RWPE1 (cell line): ENCODE measurements at places on chromosomes 4 and X.

GRCh38 chrX:20382518-20383297 lies 116.0 kb upstream of the RPS6KA3 start:
- DNase-seq = peak; percentile 8

- DNase-seq = peak; percentile 49
Observed at GRCh38 chrX:131841496-131842437, 181.3 kb upstream of the STK26 start.

DNA sequence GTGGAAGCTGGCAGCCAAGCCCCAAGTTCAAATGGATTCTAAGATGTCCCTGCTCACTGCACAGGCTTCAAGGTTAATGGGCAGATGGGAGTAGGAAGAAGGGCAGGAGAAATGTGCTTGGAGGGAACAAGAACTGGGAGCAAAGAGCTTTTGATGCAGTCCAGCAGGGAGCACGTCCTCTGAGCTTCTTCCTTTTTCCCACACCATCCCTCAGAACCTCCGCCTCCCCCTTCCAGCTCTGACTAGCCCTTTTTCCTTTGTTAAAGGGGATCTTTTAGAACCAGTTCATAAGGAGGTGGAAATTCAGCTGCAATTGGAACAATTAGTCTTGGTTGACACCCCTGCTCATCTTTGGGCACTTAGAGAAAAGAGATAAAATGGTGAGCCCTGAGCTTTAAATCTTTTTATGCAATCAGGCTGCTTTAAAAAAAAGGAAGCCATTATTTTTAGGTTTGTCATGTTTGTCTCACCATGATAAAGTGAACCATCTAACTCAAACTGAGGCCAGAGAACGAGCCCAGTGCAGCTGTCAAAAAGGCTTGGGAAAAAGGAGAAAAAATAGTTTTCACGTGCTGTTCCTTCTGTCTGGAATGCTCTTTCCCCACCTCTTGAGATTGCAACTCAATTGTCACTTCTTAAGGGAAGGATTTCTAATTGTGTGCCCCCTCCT lies 135.8 kb upstream of the IL1RAPL2 start:
- DNase-seq = no peak

DNA sequence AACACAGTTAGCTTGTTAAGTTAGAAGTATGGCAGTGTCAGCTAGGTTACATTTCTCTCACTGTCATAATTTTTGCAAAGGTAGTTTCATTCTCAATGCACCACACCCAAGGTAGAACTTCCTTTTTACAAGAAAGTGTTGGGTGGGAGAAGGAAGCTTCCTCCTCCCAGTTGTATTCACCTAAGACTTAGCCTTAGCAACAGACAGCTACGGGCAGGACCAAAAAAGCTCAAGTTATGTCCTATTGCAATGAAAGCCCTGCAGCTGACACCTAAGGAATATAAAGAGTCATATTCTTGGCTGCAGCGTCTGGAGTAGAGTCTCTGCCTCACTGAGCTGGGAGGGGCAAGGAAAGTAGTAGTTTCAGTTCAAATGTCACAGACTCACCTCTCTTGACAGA lies 25.1 kb upstream of the PRDM8 start:
- no peak for DNase-seq

GRCh38 chr4:166174717-166175490 lies 301.9 kb downstream of the TLL1 start:
- no peak for DNase-seq

- DNase-seq = no peak
Observed at GRCh38 chrX:103758555-103758954, 18.1 kb upstream of the PLP1 start.

GRCh38 chr4:127782275-127783025 lies at the start of gene HSPA4L:
HSPA4L (plus strand) TSS chr4:127782322; CDS start chr4:127782551, 229 bp downstream.
- DNase-seq = peak; percentile 26

GRCh38 chrX:107654566-107654871 lies 26.2 kb downstream of the PRPS1 start:
- DNase-seq = no peak

GRCh38 chrX:97016106-97016505 lies 132.4 kb downstream of the RPA4 start:
- DNase-seq = no peak

GRCh38 chr4:110869862-110870572 lies 247.1 kb upstream of the PITX2 start:
- no peak for DNase-seq

- DNase-seq = no peak
Observed at GRCh38 chr4:19167311-19167710, 1084.4 kb upstream of the SLIT2 start.

DNA sequence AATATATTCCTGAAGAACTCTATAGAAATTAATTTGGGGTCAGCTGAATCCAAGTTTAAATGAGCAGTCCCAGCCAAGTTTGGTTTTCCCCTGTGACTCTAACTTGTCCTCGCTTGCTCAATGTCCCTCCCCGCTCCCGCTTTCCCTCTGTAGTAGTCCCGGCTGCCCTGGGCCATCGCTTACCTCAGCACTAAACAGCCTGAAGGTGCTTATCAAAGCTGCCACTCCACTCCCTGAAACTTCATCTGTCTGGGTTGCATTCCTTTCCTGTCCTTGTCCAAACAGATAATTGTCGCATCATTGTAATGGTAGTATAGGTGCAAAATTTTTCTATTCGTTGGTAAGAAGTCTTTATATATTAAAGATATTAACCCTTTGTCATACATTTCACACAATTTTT lies 12.8 kb downstream of the SLC25A43 start:
- no peak for DNase-seq

DNA sequence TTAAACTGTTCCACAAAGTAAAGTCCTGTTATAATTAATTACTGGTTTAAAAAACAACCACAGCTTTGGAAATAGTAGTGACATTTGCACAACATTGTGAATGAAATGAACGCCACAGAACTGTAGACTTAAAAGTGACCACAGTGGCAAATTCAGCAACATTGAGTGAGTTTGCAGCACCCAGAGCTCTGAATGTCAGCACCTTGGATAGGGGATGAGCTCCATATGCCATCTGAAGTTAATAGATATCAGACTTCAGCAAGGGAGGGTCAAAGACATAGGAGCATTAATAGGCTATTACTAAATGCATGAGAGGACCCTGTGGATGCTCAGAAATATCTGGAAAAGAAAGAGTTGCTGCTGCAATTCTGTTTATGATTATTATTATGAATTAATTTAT lies 55.3 kb upstream of the KCNIP4 start:
- no peak for DNase-seq

DNA sequence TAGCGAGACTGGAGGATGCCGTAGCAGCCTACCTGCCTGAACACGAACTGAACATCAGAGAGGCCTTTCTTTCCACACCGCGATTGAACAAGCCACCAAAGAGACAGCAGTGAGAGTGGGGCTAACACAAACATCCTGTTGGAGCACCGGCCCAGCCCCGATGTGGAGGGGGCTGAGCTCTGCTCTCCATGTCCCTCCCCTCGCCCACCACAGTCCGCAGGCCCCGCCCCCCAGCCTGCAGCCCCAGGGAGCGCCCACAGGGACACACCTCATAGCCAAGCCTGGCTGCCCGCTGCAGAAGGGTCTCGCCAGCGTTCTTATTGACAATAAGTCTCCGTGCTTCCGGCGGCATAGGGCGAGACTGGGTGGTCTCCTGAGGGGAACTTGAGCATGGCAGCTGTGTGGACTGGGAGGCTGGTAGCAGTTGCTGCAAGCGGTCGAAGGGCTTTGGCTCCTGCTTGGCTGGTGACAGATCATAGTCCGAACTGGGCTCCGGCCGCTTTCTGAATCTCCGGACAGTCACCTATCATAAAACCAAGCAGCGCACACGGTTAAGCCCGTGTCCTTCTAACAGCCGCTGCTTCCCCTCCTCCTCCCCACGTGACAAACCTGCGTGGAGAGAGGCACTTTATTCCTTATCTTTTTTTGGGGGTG lies 35.8 kb downstream of the BCOR start:
- DNase-seq = no peak

- DNase-seq = no peak
Observed at GRCh38 chr4:40200875-40201801, 4.3 kb downstream of the RHOH start.

GRCh38 chr4:158778156-158778711 lies 9.4 kb downstream of the FNIP2 start:
- DNase-seq = no peak

DNA sequence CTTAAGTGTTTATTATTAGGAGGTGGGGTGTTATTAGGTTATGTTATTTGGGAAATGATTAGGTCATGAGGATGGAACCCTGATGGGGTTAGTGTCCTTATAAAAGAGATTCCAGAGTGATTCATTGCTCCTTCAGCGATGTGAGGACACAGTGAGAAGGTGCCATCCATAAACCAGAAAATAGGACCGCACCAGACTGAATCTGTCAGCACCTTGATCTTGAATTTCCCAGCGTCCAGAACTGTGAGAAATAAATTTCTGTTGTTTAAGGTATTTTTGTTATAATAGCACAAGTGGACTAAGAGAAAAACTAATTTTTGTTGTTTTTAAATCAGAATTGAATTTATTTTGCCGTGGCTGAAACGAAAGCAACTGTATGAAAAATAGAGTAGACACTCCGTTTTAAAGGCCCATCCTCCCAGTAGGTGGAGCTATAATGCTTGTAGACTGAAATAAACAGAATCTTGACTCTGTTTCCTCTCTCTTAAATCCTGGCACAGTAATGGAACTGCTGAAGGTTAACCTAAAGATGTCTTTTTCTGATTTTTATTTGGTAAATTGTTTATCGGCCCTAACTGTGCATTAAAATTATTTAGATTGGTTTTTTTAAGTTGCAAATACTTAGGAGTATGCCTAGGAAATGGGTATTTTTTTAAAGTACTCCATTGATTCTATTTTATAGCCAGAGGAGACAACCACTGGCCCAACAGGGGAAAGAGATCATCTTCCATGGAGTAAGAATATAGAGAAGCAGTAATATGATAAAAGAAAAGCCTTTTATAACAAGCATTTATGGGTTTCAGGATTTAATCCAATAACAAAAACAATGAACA lies 133.2 kb upstream of the ADAMTS3 start:
- DNase-seq = peak; percentile 55

DNA sequence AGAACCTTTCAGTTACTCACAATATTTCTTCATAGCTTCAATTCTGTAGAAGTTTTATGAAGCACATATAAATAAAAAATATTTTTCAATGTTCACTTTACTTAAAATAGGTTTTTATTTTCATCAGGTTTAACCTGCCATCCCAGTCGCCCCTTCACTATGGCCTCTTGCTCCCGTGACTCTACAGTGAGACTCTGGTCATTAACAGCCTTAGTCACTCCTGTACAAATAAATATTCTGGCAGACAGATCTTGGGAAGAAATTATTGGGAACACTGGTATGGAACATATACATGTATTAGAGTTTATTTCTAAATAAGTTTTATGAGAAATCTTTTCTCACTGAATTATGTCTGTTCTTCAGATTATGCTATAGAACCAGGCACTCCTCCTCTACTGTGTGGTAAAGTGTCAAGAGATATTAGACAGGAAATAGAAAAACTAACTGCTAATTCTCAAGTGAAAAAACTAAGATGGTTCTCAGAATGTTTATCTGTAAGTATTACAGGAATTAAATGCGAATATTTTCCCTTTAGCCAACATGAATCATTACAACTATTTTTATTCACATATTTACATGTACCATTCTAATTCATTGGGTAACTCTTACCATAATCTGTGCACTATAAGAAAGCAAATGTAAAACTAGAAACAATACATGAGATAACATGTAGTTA lies 45.6 kb downstream of the SPATA4 start:
- no peak for DNase-seq

GRCh38 chr4:168836490-168836889 lies 173.6 kb downstream of the CBR4 start:
- DNase-seq = no peak

- no peak for DNase-seq
Observed at GRCh38 chr4:6983544-6984142, 59.5 kb upstream of the TADA2B start.

DNA sequence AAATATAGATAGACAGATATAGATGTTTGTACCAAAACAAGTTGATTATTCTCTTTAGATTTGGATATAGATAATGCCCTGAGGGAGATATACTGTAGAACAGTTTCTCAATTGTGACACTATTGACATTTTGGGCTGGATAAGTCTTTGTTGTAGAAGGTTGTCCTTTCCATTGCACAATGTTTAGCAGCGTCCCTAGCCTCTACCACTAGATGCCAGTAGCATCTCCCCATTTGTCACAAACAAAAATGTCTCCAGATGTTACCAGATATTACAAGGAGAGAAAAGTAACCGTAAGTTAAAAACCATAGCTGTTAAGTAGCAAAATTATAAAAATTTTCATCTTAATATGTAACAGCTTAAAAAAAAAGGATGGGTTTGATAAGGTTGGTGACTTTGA lies 2595.3 kb downstream of the ARAP2 start:
- no peak for DNase-seq

- DNase-seq = no peak
Observed at GRCh38 chr4:124212815-124213630, 499.5 kb downstream of the ANKRD50 start.

DNA sequence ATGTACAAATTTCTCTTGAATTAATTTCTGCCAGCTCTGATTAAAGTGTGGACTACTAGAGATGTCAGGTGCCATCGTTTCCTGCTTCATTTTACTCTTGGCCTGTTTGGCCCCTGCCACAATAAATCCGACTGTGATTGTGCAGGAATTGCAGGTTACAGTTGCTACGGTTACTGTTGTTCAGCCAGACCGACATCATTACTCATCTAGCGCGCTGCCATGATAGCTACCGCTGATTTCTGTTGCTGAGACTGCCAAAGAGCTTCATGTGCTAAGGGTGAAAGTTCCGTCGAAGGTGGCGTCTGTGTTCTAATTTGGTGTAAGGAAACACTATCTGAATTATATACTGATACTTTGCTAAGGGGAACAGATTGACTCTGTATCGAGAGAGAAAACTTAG lies 22.1 kb downstream of the SLIT2 start:
- DNase-seq = no peak

DNA sequence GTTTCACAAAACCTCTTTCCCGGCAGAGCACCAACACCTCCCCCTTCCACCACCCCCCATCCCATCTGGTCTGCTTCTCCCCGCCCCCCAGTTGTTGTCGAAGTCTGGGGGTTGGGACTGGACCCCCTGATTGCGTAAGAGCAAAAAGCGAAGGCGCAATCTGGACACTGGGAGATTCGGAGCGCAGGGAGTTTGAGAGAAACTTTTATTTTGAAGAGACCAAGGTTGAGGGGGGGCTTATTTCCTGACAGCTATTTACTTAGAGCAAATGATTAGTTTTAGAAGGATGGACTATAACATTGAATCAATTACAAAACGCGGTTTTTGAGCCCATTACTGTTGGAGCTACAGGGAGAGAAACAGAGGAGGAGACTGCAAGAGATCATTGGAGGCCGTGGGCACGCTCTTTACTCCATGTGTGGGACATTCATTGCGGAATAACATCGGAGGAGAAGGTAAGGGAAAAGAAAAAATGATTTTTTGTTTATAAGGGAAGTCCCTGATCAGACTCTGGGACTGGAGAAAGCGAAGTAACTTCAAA lies at the start of gene PDGFRA:
TSS of gene PDGFRA (plus strand) at position 333 of the 541 bp plus-strand sequence. CDS start 29,476 bp downstream, outside the sequence.
- no peak for DNase-seq

DNA sequence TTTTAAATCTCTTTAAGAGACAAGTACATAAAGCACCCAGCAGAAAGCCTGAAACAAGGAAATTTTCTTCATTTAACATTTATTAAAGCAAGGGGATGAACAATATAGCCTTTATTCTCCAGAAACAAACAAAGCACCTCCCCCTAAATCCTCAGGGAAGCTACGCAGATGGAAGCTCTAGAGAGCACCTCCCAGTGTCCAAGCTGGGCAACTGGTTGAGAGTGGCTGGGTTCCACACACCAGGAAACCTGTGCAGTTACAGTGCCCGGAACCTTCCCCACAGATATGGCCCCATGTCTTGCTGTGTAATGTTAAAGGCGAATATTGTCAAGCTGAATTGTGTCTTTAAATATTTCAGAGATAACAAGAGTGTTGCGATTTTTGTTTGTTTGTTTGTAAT lies 8.9 kb upstream of the TRIML1 start:
- DNase-seq = no peak

- no peak for DNase-seq
Observed at GRCh38 chr4:6718932-6719610, 3.1 kb downstream of the BLOC1S4 start.
